ENCODE measurements at places on chromosomes 16 and 17.

DNA sequence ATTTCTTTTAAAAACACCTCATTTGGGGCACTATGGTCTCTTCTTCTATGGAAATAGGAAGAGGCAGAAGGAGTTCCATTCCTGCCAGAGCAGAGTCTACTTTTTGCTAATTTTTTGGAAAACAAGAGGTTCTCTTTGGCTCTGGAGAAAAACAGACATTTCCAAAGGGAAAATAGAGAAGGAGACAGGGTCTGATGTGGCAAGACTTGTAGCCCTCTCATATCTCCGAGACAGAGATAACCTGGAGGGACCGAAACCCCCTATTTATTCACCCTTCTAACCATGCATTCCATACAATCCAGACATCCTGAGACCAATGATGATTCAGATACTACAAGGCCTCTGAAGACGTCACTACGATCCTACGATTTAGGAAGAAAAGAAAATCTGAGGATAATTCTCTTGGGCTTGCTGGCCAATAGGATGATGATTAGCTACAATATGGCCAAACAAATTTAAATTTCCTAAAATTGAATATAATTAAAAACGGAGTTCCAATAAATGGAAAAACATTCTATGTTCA is 70.2 kb downstream of the HIC1 start:
- no peak for DNase-seq

DNA sequence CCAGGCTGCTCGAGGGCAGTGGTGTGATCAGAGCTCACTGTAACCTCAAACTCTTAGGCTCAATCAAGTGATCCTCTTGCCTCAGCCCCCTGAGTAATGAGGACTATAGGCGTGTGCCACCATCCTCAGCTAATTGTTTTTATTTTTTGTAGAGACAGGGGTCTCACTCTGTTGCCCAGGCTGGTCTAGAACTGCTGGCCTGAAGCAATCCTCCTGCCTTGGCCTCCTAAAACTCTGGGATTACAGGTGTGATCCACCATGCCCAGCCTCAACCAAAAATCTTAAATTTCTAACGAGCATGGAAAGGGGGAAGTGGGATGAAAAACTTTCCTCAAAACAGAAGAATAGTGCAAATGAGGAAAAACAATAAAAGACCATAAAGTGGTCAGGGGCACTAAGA is 92.8 kb downstream of the CDC27 start:
- no peak for DNase-seq

GRCh38 chr17:70104791-70105523 is 29.9 kb downstream of the KCNJ16 start:
- no peak for DNase-seq

DNA sequence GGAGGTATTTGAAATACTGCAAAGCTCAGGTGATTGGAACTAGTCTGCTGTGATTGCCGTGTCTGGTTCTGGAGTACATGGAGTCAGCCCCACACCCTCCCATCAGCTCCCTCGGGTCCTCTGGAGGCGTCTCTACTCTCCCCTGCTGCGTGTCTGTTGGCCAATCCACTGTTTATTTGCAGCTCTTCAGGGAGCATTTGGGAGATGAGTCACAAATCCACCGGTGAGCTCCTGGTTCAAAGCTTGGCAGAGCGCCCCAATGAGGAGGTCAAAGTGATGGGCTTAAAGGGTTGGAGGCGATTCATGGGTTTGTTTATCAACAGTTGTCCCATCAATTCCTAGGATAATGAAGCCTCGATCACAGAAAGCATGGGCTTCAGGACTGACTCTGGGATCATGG is 14.6 kb downstream of the CALB2 start:
- DNase-seq: no peak

- DNase-seq: no peak
Measured at GRCh38 chr16:54774768-54775167, 155.9 kb upstream of the IRX5 start.

Measured in Kasumi-1 (cell line).